ENCODE measurements at places on chromosomes 1 and 21.

DNA sequence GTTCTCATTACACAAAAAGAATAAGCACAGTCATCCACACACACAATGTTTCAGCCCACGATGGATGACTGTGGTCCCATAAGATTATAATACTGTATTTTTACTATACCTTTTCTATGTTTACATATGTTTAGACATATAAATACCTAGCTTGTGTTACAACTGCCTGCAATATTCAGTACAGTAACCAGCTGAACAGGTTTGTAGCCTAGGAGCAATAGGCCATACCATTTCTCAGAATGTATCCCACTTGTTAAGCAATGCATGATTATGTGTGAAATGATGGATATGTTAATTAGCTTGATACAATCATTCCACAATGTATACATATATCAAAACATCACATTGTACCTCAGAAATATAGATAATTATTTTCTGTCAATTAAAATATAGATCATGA is 33.2 kb upstream of the SAMD13 start:
- DNase-seq = no peak

GRCh38 chr1:47180603-47181094 is 9.2 kb downstream of the PDZK1IP1 start:
- no peak for DNase-seq

DNA sequence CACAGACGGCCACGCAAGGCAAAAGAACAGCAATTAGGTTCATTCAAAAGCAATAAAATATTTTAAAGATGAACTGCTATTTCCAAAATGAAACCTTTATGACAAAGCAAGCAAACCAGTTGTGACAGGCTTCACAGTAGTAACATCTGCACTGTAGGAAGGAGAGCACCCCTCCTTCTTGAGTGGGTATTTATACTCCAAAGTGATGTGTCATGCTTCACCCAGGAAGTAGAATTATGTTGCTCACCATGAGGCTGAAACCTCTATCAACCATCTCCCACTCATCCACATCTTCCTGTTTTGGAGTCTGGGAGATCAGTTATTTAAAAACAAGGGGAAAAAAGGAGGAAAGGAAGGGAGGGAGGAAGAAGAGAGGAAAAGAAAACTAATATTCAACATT is 885 bp downstream of the OR2T10 start:
- no peak for DNase-seq

- DNase-seq = no peak
Observed at GRCh38 chr1:225480825-225481434, 53.1 kb upstream of the LBR start.

- DNase-seq = no peak
Observed at GRCh38 chr1:53608071-53608470, 130.9 kb downstream of the GLIS1 start.

DNA sequence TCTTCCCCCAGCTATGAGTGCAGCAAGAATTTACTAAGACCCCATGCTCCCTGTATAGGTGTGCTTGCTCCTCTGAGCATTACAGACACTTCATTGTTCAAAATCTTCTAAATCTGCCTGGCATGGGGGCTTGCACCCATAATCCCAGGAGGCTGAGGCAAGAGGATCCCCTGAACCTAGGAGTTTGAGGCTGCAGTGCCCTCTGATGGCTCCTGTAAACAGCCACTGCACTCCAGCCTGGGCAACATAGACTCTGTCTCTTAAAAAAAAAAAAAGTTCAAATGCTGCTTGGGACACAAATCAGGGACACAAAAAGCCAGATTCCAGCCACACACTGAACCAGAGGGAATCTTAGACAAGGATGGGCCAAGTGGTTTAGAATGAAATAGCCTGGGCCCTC is 3.4 kb upstream of the ACOT7 start:
- DNase-seq = no peak
